ENCODE measurements at places on chromosomes 4 and X.
A peak's percentile ranks its signal among the peaks of the same experiment; 100 is the strongest.

GRCh38 chrX:71579990-71580380 lies 1.7 kb downstream of the GCNA start:
- no peak for DNase-seq

DNA sequence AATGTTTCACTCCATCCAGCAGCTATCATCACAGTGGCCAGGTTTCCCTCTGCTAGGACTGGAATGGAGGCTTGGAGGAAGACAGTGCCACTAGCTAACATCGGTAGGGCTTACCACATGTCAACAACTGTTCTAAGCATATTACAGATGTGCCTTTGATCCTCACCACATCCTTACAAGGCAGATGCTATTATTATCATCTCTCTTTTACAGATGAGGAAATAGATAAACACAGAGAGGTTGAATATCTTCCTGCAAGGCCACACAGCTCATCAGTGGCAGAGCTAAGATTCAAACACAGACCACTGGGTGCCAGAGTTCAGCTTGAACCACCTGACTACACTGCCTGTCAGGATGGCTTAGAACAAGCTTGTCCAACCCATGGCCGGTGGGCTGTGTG lies 47.4 kb downstream of the MAMLD1 start:
- no peak for DNase-seq

- no peak for DNase-seq
Observed at GRCh38 chr4:124121461-124121971, 591.0 kb downstream of the ANKRD50 start.

DNA sequence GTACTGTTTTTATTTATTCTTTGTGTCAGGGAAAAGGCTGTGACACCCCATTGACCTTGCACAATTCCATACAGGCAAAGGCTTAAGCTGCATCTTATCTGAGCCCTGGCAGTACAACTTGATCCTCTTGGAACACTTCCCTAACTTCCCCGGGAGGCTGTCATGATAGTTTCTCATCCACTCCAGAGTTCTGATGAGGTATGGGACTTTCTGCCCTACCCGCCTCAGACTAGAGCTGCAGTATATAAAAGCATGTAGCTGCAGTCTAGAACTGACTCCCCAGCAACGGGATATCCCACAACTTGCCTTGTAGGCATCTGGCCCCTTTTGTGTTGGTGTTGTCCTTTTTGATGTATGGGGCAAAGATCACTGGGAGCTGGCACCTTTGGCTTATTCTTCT lies 72.7 kb downstream of the FNIP2 start:
- no peak for DNase-seq

DNA sequence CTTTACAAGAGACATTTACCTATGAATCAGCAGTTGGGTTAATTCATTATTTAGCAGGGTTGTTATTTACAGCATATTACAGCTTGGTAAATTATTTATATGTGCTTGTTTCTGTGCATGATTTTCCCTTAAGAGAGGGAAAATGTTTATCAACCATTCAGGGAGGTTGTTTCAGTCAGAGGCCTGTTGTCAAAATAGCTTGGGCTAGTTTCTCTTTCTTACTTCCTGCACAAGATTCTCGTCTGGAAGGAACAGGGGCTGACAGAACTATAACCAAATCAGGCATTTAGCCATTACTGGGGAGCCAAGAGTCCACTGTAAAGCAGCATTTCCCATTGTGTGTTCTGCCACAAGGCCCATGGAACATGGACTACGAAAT lies 135.8 kb downstream of the HS6ST2 start:
- DNase-seq = no peak

GRCh38 chrX:1274786-1275185 lies 6.2 kb downstream of the CSF2RA start:
- no peak for DNase-seq

DNA sequence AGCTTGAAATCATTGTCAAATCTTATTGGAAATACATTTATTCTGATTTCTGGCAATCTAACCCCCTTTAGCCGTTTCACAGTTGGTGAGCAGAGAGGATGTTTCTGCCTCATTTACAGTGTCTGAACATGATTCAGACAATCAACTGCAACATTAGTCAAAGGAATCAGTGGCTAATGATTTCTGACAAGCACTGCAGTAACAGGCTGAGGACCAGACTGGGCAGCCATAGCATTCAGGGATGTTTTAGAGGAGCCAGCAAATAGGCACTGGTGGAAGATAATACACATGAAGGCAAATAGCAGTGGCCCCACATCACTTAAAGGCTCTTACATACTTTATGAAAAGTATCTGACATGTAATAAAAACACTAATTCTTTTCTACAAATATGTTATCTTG lies 102.8 kb downstream of the TTC29 start:
- no peak for DNase-seq

DNA sequence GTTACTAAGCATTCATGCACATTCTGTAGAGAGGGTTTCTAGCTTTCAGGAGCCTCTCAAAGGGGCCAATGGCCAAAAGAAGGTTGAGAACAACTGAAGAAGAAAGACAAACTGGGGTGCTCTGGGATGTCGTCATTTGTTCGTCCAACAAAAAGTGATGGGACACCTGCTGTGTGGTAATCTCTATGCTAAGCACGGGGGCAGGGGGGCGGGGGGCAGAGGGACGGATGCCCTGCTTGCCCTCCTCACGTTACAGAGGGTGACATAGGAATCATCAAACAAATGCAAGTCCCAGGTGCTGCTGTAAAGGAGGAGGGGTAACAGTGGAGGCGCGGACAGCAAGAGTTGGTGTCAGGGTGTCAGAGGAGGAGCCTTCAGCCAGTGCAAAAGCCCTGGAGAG lies 12.8 kb upstream of the CRMP1 start:
- no peak for DNase-seq

DNA sequence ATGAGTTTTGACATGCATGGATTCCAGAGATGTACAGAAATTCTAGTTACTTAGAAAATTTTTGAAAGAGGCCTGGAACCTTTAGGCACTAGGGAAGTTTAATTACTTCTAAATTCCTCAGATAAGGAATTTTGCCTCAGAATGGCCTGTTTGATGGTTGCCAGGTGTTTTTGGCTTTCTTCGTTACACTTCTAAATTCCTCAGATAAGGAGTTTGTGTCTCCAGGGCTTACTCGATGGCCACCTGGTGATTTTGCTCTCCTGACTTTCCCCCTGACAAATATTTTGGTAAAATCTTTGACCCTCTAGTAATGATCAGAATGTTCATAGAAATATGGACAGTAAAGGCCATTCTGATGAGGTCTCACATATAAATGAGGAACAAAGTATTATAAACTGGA lies 64.3 kb downstream of the BEX3 start:
- no peak for DNase-seq

DNA sequence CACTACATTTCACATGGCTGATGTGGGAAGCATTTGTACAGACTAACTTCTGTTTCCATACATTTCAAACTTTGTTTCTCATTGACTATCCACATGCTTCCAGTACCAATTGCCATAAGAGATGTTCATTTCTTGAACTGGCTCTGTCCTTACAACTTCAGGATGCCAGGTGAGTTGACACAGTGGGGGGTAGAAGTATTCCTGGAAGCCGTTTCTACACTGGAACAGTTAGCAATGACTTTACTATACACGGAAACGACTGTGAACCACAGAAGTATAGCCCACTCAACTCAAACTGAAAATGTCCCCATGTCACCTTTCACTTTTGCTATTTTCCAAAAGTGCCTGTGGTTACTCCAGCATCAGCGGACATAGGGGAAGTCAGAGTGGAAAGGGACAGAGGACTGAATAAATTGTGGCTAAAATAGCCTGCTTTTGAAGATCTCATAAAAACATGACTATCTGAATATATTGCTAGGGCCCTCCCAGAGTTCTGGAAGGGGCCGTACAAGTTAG lies 38.0 kb upstream of the DSPP start:
- DNase-seq = no peak

DNA sequence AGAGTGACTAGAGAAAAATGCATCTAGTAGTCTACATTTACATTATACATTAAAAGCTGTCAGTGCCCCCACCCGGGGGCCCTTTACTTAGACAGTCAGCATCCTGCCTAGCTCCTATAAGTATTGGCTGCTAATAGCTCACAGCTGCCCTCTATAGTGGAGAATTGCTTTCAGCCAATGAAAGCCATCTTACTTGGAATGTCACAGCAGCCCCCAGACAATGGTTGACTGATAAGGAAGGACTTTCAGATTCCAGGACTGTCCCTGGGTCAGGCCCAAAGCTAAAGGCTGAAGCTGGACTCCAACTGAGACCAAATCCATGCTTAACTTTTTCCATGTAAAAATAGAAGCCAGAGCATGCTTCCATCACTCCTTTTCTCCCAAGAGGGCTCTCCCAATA lies 196.9 kb downstream of the ANKRD50 start:
- no peak for DNase-seq

GRCh38 chr4:169307576-169307975 lies 36.8 kb upstream of the SH3RF1 start:
- DNase-seq = no peak

GRCh38 chr4:143626134-143626911 lies 74.2 kb downstream of the FREM3 start:
- no peak for DNase-seq

- DNase-seq = peak; percentile 88
Observed at GRCh38 chr4:57077550-57078343, 32.4 kb downstream of the IGFBP7 start.

DNA sequence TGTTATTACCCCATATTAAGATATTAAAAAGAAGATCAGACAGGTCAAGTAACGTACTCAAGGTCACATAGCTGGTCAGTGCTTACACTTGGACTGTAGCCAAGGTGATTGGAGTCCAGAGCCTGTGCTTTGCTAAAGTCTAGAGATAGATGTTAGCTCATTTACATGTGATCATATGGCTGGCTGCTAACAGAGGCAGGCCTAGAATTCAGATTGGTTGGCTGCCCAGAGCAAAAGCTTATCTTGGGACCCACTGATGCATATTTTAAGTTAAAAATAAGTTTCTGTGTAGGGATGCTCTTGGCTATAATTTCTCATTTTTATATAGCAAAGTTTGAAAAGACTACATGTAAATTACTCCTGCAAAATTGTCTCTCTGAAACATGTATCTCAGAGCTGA lies 18.1 kb upstream of the EXOC1L start:
- no peak for DNase-seq

- no peak for DNase-seq
Observed at GRCh38 chrX:72142794-72143608, 11.3 kb upstream of the RTL5 start.

GRCh38 chr4:81102107-81102506 lies 71.6 kb downstream of the BMP3 start:
- no peak for DNase-seq

- DNase-seq = no peak
Observed at GRCh38 chr4:174494146-174494545, 28.1 kb downstream of the HPGD start.

DNA sequence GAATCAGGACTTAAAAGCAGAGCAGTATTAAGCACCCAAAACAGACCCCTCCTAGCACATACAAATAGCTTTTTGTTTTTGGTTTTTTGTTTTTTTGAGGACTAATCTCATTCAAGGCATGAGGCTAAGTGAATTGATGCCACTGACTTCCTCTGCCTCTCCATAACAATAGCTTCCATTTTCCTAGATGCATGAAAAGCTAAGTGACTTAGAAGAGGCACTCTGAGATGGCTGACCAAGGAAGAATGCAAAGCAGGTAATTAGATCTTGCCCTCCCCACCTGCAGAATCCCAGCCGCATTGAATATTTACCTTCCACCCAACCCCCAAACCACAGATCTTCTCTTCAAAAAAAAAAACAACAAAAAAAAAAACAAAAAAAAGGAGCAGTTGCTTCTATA lies 7.4 kb upstream of the KDR start:
- DNase-seq = no peak

GRCh38 chrX:112941209-112941837 lies 100.7 kb upstream of the AMOT start:
- DNase-seq = no peak

DNA sequence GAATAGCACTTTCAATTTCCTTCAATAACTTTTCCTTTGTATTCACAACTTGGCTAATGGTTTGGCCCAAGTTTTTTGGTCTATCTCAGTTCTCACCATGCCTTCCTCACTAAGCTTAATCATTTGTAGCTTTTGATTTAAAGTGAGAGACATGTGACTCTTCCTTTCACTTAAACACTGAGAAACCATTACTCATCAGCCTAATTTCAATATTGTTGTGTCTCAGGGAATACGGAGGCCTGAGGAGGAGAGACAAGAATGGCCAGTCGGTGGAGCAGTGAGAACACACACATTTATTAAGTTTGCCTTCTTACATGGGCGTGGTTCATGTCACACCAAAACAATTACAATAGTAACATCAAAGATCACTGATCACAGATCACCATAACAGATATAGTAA lies 56.7 kb downstream of the TSPAN5 start:
- peak; percentile 41 for DNase-seq

DNA sequence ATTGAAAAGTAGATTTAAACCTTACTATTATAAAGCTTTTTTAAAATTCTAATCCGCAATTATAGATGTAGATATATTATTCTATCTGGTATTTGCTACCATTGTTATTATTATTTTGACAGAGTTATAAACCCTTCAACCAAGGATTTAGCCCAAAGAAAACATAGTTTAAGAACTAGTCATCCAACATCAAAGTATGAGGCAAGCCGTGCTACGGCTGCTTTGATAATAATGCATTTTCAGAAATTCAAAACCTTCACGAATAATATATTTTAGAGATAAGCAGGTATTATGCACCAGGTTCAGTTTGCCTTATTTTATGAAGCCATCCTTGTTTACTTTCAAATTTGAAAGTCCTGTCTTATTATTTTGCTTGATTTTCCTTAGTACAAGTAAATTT lies 1501.7 kb downstream of the RAPGEF2 start:
- no peak for DNase-seq

GRCh38 chr4:111210595-111210994 lies 587.7 kb upstream of the PITX2 start:
- no peak for DNase-seq

- DNase-seq = peak; percentile 8
Observed at GRCh38 chrX:70478526-70479245, 34.1 kb downstream of the DLG3 start.

DNA sequence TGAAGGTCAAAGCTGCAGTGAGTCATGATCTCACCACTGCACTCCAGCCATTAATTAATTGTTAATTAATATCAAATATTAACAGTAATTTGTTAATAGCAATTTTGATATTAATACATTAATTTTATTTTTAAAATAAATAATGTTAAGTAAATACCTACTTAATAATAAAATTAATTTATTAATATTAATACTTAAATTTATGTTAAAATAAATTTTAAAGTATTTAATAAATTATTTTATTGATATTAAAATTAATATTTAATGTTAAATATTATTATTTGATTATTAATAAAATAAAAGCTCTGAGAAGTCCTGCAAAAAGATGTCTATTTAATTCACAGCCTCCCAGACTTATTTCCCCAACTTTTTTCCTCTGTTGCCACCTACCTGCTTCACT lies 25.1 kb upstream of the TRIM2 start:
- no peak for DNase-seq

DNA sequence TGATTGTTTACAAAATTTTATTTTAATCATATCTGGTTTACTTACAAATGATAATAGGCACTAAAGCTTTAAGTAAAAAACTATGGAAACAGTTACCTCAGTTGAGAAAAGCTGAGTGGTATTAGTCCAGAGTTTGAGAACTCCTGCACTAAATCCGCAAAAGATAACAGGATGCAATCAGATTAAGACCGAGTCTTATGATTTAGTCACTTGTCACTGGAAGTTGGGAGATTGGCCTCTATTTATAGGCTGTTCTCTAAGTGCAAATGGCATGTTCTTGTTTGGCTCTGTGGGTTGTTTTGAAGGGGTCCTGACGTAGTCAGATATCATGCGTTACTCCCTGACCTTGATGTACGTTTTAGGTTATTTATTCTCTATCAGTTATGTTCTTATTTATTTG lies 6.3 kb downstream of the GPAT3 start:
- no peak for DNase-seq

Measured in A172 (cell line).